ENCODE measurements at places on chromosomes 3 and 15.

GRCh38 chr15:38072348-38073177, 138.1 kb downstream of the TMCO5A start:
- DNase-seq = peak; percentile 23

- DNase-seq = no peak
Measured at GRCh38 chr15:100688549-100689120, 86.2 kb downstream of the ASB7 start.

DNA sequence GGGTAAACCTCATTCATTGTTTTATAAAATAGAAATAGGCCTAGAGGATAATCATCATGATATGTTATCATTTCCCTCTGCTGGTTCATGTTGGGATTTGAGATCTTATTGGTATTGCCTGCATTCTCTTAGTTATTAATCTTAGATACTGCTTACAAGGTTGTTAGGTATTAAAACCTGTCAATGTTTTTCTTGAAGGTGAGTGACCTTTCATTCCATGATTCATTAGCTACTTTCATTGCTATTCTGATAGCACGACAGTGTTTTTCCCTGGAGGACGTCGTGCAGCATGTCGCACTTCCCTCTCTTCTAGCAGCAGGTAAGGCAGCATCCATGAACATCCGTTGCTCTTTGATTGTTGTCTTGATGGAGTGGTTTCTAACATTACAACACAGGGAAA, 17.1 kb downstream of the P2RY12 start:
- no peak for DNase-seq

DNA sequence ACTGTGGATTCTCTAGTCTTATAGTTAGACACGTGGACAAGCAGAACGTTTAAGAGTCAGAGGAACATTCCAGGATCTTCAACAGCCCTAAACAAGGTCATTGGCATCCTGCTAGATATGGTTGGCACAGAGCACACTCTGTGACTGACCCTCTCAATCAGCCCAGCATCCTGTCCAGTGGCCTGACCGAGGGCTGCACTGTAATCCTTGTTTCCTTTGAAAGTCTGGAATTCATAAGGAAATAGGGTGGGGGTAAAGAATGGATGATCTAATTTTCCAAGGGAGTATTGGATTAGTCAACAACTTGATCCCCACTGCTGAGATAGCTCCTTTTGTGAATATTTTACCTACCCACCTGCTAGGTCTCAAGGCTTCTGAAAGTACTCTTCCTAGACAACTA, 94.5 kb upstream of the DLG1 start:
- DNase-seq = no peak

GRCh38 chr15:69725275-69725674, 272.7 kb downstream of the RPLP1 start:
- DNase-seq = no peak

DNA sequence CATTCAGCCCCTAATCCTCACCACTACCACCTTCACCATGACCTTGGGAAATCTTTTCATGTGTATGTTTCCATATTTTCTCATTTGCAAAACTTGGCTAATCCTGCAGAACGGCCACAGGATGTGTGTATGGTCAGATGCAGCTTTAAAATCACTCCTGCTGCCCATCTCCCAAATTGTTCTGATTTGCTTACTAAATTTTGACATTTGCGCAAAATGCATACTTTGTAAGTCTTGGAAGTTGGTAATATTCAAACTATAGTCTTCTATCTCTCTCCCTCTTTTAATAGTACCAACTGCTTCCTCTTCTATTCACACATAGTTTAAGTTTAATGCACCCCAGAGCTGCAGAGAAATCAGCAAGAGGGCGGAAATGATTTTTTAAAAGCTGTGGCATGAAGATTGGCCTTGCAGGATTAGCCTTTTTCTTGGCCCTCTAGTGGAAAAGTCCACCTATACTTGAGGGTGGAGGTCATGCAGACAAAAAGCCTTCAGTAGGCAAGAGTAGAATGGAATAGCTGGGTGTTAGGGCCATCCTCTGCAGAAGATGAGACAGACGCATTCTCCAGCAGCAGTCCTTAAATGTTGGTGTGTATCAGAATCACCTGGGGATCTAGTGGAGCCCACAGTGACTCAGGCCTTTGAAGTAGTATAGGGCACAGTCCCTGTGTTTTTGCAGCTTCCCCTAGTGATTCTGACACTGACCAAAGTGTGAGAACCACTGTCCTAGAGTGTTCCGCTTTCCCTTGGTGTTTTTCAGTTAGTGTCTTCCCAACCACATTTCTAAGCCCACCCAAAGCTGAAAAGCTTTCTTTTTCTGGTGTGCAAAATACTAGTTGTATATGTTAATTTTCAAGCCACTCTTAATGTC, 181.7 kb downstream of the CHST2 start:
- DNase-seq = no peak

GRCh38 chr3:4471907-4472306, 4.8 kb upstream of the SUMF1 start:
- DNase-seq = peak; percentile 75

DNA sequence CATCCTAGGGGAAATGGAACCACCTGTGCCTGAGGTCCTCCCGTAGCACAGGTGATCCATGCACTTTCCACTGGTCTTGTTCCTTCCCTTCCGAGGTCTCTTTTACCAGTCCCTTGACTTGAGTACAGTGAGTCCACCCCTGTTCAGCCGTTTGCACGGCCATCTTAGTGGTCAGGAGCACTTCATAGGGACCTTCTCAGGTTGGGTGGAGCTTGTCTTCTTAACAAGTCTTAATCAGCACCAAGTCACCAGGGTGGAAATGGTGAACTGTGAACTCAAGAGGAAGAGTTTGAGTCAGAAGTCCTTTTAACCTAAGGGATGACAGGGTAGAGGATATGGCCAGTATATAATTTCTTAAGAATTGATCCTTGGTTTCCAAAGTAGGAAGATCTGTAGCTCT, 21.4 kb downstream of the ARL8B start:
- no peak for DNase-seq

DNA sequence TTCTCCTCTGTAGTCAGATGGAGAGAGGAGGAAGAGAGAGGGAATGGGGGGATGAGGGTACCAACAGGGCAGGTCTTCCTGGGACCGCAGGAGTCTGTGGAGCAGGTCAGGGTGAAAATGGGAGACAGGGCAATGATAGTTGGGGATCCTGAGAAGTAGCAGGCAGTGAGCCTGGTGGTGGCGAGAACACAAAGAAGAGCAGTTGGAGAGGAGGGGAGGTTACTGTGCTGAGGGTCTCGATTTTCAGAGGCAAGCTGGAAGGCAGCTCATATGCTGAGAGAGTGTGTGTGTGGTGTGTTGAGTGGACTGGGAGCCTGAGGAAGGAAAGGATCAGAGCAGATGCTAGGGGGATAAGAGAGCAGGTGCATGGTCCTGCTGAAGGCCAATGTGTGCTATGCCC, 2.1 kb upstream of the DOCK3 start:
- peak; percentile 28 for DNase-seq

DNA sequence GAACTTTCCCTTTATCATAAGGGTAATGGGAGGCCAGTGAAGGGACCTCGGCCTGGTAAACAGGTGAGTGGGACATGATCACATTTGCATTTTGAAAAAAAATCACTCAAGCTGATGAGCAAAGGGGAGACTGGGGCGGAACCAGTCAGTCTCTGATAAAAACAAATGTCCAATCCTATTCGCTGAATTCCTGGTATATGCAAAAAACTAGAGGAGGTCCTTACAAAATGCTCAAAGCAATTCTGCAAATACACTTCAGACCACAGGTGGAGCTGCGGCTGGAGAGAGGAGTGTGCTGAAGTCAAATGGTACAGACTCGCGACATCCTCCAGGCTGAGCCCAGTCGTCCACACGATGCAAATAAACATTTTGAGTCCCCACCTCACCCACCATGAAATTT, 166.7 kb downstream of the FOXP1 start:
- DNase-seq = no peak

- no peak for DNase-seq
Measured at GRCh38 chr3:149564079-149564478, 89.6 kb downstream of the TM4SF4 start.

DNA sequence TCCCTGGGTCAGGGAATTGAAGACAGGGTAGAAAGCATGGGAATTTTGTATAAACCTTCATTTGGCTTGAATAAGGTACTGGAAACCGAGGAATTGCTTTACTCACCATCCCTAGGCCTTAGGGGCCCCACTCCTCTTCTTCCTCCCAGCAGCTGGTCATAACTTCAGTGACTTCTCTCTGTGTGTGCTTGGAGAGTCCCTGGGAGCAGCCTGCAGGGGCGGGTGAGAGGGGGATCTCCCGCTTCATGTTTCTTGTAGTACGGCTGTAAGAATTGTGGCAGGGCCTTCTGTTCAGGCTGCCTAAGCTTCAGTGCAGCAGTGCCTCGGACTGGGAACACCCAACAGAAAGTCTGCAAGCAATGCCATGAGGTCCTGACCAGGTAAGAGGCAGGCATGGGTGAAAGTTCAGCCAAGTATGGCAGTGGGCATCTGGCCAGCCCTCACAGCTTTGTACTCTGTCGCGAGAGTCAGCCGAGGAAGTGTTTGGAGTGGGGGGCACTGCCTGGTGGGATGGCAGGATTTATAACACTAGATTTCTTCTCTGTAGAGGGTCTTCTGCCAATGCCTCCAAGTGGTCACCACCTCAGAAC, 1.7 kb upstream of the DNAJC17 start:
- DNase-seq = no peak

DNA sequence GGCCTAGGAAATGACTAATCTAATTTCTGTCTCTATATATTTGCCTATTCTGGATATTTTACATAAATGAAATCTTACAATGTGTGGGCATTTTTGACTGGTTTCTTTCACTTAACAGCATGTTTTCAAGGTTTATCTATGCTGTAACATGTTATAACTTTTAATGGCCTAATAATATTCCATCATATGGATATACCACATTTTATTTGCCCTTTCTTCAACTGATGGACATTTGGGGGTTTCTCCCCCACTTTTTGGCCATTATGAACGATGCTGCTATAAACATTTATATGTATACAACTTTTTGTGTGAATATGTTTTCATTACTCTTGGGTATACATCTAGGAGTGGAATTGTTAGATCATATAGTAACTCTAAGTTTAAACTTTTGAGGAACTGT, 357.3 kb upstream of the ADAMTS9 start:
- no peak for DNase-seq

DNA sequence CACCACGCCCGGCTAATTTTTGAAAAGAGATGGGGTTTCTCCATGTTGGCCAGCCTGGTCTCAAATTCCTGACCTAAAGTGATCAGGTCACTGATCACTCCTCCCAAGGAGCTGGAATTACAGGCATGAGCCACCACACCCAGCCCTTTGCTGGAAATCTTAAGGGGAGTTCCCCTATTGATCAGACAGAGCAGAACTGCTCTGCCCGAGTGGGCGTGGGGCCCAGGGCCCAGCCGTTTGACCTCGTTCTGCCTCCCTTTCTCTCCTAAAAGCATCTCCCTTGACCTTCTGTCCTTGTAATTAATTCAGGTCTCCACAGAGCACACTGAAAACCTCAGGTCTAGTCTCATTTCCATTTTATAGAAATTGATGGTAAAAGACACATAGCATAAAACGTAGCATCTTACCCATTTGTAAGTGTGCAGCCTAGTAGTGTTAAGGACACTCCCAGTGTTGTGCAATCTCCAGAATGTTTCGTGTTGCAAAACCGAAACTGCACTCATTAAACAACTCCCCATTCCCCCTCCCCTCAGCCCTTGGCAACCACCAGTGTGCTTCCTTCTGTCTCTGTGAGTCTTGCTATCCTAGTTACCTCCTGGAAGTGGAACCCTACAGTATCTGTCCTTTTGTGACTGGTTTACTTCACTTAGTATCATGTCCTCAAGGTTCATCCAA, 89.3 kb downstream of the SLCO3A1 start:
- peak; percentile 7 for DNase-seq

- peak; percentile 23 for DNase-seq
Measured at GRCh38 chr3:129485721-129486663, 42.4 kb upstream of the RHO start.

DNA sequence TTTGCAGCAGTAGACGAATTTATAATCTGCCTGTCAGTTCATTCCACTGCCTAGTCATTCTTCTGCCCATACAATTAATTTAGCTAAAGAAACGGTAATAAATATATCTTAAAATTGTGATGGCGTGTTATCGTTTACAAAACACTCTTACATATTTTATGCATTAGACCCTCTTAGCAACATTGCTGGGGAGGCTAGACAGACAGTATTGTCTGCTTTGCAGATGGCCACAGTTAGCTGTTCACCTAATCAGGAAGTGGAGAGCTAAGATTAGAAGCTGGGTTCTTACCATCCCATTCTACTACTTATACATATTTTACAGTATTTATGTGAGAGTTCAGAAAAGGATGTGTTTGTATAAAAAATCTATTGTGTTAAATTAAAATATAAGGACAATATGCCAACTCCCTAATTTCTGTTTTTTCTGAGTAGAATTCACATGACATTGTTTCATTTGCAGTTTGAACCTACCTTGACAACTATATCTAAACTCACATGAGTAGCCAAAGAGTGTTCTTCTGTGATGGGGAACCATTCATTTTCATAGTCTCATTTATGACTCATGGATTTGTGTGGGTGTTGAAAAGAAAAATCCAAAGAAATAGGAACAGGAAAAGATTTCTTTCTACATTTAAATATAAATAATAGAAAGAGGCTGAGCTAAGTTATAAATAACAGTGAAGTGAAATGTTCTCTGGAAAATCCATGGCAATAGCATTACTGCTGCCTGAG, 41.7 kb upstream of the C3orf80 start:
- no peak for DNase-seq

GRCh38 chr15:77486542-77487468, 66.1 kb downstream of the HMG20A start:
- DNase-seq = no peak

DNA sequence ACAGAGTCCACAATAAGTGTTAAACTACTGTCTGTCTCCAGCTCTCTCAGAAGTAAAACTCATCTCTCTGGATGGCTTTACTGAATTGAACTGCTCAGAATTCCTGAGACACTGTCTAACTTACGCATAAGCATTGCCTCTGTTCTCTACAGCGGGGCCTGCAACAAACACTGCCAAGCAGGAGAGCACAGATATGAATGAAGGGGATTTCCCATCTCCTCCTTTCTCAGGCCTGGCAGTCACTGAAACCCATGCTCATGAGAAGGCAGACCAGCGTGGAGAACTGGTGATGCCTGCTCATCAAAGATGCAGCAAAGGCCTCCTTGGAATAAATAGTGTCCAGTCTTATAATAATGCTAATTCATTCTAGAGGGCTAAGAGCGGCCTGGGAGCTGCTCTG, 10.3 kb downstream of the RASGRP1 start:
- DNase-seq = no peak

DNA sequence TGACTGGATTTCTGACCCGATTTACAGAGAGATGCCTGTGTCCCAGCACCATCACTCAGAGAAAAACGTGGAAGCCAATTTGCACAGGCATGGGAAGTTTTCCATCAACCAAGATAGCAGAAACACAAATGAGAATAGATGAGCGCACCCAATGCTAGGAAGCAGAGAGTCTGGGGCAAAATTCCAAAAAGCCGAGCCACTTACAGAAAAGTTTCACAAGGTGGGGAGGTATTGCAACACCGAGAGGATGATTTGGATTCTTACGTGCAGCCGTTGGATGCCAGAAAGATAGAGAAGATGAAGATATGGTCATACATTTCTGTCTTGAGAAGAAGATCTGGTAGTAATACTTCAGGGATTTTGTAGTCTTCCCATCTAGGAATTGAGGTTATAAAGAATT, 57.4 kb downstream of the UNC13C start:
- DNase-seq = no peak

- DNase-seq = no peak
Measured at GRCh38 chr3:179073816-179074215, 2.2 kb upstream of the ZMAT3 start.

Data from DMS79 treated with DMSO at 0.1 percent for 48 hours (cell line).